ENCODE measurements at places on chromosomes 6 and 20.

GRCh38 chr6:116165596-116165995, 39.7 kb upstream of the COL10A1 start:
- no peak for DNase-seq

GRCh38 chr6:38493931-38494547, 145.7 kb downstream of the BTBD9 start:
- peak; percentile 90 for DNase-seq

DNA sequence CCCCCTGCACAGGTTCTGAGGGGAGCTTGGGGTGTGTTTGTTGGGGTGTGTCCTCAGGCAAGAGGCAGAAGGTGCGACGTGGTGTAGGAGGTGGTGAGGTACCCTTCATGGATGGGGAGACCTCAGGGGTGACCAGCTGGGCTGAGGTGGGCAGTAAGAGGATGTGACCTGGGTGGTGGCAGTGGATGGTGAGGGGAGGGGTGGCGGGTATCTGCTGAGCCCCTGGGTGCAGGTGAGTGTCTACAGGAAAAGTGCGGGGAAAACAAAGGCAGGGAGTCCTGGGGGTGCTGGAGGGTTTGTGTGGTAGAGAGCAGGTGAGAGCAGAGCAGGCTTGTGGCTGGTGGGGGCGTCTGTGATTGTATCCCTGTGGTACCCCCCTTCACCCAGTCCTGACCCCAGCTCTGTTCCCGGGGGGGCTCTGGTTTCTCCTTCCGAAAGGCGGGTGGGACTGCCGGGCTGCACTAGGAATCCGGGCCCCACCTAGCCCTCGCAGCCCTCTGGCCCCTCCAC, 631 bp downstream of the RAET1L start:
- no peak for DNase-seq

- DNase-seq, result no peak
These were observed 37.6 kb downstream of the HMGN3 start for GRCh38 chr6:79196912-79197311.

DNA sequence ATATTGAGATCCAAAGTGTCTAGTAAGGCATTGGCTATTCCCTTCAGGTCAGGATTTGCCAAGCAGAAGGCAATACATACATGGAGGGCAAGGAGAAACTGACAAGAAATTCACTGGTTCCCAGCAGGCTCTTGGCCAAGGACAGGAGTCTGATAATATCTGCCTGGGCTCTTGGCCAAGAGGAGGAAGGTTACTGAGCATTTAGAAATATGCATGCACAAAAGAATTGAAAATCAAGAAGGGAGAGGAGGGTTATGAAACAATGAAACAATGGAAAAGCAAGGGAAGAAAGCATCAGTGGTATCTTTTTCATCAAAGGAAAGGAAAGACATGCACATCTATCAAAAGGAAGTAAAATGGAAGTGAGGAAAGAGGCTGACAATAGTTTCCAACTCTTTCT, 42.4 kb downstream of the ARHGAP18 start:
- no peak for DNase-seq

DNA sequence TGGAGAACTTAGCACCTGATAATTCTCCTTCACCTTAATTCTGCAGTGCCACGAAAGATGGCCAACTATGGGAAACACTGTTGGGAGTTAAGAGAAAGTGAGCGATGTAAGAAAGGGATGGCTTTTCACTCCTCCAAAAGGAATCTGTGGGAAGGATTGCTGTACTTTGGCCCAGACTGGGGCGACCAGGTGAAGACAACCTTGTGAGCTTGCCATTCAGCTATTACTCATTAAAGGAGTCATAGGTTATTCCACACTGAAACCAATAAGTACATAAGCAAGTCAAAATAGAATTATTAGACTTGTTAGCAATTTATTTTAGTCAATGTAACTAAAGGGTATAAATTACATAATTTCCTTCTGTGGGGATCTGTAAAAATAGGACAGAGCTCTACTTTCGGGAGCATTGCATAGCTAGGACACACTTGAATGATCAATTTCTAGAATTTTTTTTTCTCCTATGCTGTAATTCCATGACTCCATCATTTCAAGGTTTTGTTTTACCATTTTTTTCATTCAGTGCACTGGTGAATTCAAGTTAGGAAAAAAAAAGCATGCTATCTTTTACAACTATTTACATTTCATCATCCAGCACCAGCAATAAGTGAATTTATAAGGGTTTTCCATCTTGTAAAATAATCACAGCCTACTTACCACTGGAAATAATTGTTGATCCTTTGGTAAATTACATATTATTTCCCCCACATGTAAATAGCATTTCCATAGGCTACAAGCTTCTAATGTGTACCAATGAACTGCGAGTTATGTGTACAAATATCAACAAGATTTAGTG, 231.7 kb downstream of the SIM1 start:
- no peak for DNase-seq

- no peak for DNase-seq
These were observed 7.5 kb upstream of the AAR2 start for GRCh38 chr20:36228770-36229169.

DNA sequence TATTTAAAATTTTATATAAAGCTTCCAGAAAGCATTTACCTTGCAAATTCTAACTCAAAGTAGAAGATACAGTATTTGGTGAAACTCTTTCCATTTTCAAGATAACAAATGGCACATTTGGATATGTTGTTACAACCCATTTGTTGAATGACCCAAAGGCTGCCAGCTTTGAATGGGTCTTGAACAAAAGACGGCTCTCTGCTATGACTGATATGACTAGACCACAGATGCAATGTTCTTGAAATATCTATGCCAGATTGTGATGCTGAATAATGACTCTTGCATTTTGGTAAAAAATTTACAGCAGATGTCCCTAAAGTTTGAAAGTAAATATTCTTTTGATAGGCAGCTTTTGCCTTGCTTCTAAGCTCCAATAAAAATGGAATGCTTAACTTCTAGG, 99.6 kb downstream of the HTR1B start:
- DNase-seq, result no peak
